ENCODE measurements at places on chromosomes 6 and 20.

GRCh38 chr6:102488729-102489128, 1095.2 kb downstream of the GRIK2 start:
- DNase-seq, result no peak

- DNase-seq, result peak; percentile 62
Measured at GRCh38 chr6:36360241-36361054, 23.8 kb upstream of the BNIP5 start.

DNA sequence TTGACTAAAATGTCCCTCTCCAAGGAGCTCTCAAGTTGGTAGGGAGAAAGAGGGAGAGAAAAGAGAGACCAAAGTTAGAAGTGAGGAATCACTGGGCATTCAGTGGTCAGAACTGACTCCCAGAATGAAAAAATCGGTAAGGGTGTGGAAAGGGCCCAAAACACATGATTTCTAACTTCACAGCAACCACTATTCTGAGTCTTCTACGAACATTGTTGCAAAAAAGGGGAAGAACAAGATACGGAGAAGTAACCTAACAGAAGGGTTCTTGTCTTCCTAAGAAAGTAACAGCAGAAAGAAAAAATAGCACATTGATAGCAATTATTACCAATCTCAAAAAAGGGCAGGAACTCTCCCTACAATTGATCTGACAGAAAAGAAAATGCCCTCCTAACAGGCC, 65.6 kb downstream of the ATP9A start:
- DNase-seq, result no peak

- no peak for DNase-seq
Measured at GRCh38 chr6:135390458-135390857, 107.1 kb downstream of the AHI1 start.

DNA sequence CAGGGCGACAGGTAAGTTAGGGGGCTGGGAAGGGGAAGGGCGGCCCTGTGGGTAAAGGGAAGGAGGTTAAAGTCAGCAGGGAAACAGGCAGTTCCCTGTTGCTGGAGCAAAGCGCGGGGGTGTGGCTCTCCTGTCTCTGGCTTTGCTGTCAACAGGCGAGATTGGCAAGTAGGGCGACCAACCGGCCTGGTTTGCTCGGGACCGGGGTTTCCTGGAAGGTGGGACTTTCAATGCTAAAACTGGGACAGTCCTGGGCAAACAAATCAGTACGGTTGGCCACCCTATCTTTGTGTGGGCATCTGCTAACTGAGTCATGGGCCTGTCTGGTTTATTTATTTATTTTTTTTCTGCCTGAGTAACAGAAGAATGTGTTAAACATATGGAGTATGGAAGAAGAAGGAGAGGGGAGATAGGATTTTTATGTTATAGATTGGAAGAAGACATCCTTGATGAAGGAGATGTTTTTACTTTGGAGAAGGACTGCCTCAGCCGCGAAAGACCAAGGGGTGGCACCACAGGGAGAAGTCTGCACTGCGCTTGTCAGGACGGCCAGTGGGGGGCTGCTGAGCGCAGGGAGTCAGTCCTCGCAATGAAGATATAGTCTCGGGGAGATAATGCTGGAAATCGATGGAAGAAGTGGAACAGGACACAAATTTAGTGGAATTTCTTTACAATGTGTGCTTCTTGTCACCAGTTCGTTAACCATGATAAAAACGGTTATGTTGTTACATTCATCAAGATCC, 43.4 kb upstream of the ESR1 start:
- peak; percentile 34 for DNase-seq

DNA sequence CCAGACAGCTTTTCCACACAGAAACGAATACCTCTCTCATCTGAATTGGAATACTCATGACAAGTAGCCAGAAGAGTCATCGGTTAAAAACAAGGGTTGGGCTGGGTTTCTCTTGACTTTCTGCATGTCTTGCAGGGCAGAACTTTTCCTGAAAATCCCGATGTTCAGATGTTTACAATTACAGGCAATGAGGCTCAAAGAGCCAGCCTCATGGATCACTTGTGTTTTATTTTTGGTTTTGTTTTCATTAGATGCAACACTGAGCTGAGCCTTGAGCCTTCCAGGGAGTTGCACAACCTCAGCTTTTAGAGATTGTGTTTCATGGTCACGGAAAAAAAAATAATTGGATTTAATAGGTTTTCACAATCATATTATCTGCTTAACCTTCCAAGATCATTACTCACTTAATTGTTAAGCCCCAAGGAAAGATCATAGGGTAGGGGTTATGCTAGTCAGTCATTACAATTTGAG, 288.1 kb upstream of the PRDM1 start:
- no peak for DNase-seq

DNA sequence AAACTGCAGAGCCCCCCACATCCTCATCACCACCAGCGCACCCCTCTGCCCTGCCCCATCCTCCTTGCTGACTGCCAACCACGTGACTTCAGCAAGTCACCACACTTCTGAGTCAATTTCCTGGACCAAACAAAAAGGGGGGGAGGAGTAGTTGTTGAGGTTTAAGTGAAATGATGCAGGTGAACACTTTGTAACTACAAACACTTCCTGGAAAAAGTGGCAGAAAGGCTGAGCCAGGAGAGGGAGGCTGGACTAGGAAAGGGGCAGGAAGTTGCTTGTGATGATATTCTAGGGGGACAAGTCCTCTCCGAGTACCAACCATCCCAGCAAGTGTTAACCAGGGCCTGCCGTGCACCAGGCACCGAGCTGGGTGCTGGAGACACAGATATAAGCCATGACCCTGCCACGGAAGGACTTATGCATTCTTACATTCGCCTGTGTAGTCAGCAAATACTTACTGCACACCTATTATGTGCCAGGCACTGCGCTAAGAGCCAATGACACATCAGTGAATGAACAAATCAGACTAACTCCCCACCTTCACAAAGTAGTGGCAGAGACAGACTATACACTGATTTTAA, 67.3 kb downstream of the PREX1 start:
- peak; percentile 72 for DNase-seq

- DNase-seq, result no peak
Measured at GRCh38 chr6:21885111-21885510, 291.6 kb downstream of the SOX4 start.

- DNase-seq, result no peak
Measured at GRCh38 chr6:93819189-93819588, 399.8 kb upstream of the EPHA7 start.

- DNase-seq, result no peak
Measured at GRCh38 chr20:7195704-7196103, 428.2 kb downstream of the BMP2 start.

DNA sequence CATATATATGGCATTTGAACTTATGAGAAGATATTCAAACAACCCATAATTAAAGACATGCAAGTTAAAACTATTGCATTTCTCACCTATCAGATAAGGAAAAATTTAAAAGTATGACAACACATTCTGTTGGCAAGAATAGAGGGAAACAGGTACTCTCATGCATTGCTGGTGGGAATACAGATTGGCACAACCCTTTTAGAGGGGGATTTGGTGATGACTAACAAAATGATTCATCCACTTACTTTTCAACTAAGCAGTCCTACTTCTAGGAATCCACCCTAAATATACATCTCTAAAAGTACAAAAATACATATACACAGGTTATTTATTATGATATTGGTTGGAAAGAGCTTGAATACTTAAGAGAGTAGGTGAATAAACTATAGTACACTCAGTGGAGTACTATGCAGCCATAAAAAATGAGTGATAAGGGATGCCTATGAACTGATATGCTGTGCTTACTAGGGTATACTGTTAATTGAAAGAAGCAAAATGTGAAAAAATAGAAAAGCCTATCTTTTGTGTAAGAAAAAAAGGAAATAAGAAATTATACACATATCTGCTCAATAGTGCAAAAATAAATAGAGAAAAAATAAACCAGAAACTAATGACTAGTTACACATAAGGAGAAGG, 42.2 kb downstream of the ADAT2 start:
- DNase-seq, result no peak

Measured in GM06990 (cell line).